Tongue (tissue), 3 donors: ENCODE measurements at places on chromosomes 5 and 9.

DNA sequence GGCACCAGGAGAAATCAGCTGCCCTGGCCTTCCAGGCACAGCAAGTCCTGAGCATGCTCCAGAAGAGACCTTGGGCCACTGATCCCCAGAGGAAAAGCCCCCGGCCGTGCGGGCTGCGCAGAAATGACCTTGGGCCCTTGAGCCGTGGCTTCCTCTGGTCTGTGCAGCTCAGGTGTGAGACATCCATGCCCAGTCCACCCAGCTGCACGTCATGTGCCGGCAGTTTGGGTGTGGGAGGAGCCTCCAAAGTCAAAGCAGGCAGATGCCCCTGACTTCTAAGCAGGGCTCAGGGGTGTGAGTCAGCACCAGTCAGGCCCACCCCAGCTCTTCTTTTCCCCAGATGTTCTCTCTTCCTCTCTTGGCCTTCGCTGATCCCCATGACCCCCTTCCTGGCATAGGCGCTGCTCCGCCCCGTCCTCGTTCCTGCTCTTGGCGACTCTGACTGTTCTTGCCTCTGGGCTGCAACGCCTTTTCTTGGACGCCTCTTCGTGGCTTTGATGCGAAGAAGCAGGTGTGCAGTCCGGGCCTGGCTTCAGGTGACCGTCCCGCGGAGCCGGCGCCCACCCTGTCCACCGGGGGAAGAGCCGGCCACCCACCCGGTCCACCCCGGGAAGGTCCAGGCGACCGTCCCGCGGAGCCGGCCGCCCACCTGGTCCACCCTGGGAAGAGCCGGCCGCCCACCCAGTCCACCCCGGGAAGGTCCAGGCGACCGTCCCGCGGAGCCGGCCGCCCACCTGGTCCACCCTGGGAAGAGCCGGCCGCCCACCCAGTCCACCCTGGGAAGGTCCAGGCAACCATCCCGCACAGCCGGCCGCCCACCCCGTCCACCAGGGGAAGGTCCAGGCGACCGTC lies 5.9 kb upstream of the QSOX2 start:
- no peak for DNase-seq

- DNase-seq, result no peak
These were observed 33.8 kb upstream of the FYB1 start for GRCh38 chr5:39253196-39253595.

- peak; percentile 98 for DNase-seq
These were observed 54.5 kb downstream of the ZNF366 start for GRCh38 chr5:72452515-72453245.

GRCh38 chr9:9004810-9005209 lies 1205.2 kb upstream of the DMAC1 start:
- DNase-seq, result peak; percentile 75

DNA sequence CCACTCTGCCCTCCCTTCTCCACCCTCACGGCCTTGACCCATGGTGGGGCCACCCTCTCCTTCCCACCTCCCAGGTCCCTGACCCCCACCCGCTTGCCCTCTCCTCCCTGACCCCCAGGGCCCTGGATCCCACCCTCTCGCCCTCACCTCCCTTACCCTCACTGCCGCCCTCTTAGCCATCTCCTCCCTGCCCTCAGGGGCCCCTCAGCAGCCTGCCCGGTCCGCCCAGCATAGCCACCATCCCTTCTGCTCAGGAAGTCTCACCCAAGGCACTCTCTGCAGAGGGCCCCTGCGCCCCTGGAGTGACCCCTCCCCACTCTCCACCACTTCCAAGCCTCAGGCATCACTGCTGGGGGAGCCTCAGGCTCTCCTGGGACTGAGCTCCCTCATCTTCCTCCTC lies 66.3 kb downstream of the MRPL36 start:
- no peak for DNase-seq

GRCh38 chr9:127154390-127155191 lies 32.2 kb upstream of the ANGPTL2 start:
- DNase-seq, result peak; percentile 84

DNA sequence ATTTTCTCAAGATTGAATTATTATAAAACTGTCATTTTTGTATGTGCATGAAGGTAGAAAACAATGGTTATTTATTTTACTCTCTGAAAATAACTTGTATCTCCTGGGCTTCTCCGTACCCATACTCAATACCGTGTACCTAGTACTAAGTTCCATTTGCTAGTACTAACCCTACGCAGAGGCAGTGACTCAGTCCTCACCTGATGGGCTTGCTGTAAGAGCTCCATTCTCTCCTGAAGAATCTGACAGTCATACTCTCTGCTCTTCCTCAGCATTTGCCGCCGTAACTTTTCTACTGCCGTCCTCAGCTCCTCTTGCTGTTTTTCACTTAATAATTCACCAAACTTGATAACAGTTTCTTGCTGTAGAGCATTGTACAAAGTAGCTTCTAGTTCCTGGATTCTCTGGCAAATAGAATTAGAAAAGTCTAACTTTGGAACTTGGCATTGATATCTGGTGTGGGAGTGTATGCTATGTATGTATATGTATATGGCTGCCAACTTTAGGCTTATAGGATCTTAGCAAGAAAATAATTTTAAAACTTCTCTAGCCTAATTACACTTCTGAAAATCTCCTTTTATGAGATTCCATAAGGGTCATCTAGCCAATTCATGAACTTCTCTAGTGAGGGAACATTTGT lies 108.0 kb upstream of the DPYSL3 start:
- DNase-seq, result no peak

- DNase-seq, result no peak
These were observed 65.6 kb downstream of the SMIM23 start for GRCh38 chr5:171851251-171851650.

DNA sequence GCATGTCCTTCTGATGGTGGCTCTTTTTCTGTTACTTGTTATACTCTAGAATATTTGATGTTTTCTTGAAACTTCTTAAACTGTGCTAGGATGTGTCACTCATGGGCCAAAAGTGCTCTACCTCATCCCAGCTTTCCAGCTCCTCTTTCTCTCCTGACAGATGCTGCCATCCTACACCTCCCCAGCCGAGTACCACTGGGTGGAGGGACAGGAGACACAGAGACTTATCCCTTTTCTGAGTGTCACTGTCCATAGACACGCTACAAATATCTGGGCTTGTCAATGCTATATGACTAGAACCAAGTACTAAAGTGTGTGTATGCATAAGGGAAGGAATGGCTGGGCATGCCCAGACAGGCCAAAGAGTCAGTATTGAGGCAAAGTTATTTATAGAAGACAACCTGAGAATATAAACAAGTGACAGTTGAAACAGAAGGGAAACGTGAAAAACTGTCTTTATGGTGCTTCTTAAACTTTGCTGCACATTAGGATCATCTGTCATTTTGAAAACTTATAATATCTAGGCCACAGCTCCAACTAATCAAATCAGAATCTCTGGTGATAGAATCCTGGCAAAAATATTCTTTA lies 188.0 kb downstream of the CARTPT start:
- DNase-seq, result peak; percentile 44

- no peak for DNase-seq
These were observed 12.2 kb upstream of the OBP2B start for GRCh38 chr9:133221177-133221809.

DNA sequence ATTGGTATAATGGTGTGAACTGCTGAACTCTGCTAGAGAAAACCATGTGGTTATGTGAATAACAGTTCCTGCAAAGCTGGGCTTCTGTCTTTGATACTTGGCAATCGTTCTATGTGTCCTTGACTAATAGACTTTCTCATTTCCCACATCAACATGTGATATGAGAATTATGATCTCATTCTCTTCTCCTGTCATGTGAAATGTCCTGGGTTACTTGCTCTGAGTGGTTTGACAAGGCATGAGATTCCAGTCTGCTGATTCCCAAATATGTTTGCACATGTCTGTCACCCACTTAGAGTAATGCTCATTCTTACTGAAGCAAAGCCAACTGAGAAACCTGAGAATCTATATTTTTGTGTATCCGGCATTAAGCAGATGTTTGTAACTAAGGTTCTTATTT lies 141.2 kb downstream of the PARP8 start:
- DNase-seq, result peak; percentile 13
